Common myeloid progenitor, CD34-positive (primary cell): ENCODE measurements at places on chromosomes 11 and 22.
A peak's percentile ranks its signal among the peaks of the same experiment; 100 is the strongest.

- no peak for DNase-seq
These were observed 46.9 kb downstream of the SMIM38 start for GRCh38 chr11:69202511-69203221.

DNA sequence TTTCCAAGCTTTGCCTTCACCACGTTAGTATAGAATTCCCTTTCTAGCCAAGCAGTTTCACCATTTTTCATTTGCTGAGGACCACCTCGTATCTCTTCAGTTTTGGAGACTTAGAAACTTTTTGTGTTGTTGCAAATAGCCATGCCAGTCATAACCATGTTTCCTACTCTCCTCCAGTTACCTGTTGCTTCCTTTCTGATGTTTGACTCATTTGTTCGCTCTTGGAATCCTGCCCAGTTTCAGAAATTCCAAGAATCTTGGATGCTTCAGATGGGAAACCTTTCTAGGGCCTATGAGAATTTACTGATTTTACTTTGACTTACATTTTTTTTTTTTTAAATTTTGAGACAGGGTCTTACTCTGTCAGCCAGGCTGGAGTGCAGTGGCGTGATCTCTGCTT is 65.4 kb downstream of the PPP6R3 start:
- no peak for DNase-seq

DNA sequence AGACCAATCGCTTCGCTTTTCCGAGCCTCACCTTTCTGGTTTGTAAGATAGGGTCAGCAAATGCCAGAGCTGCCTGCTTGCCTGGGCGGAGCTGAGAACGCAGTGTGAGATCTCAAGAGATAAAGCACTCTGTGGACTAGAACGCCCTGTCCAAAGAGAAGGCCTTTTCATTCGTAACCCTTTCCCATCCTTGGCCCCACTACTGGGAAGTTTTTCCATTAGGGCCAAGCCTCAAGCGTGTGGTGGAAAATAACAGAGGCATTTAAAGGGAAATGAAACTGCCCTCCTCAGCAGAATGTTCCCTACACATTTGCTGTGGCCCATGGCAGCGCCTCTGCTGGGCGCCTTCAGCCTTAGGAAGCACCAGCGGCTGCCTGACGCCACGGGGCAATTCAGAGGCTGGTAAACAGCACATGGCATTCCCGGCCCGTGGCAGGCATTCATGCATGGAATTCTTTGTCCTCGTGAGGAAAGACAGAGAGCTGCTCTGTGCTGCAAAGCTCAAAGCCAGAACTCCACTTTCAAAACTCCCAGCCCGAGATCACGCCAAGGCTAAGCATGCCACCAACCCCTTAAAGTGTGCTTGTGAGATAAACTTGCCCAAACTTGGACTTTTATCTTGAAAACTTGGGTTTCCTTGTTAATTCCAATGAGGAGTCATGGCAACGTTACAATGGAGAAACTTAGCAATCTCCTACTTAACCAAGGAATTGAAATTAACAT is 38.1 kb downstream of the AHNAK start:
- DNase-seq: no peak

- DNase-seq: no peak
These were observed 114.1 kb upstream of the SESN3 start for GRCh38 chr11:95344932-95345642.

DNA sequence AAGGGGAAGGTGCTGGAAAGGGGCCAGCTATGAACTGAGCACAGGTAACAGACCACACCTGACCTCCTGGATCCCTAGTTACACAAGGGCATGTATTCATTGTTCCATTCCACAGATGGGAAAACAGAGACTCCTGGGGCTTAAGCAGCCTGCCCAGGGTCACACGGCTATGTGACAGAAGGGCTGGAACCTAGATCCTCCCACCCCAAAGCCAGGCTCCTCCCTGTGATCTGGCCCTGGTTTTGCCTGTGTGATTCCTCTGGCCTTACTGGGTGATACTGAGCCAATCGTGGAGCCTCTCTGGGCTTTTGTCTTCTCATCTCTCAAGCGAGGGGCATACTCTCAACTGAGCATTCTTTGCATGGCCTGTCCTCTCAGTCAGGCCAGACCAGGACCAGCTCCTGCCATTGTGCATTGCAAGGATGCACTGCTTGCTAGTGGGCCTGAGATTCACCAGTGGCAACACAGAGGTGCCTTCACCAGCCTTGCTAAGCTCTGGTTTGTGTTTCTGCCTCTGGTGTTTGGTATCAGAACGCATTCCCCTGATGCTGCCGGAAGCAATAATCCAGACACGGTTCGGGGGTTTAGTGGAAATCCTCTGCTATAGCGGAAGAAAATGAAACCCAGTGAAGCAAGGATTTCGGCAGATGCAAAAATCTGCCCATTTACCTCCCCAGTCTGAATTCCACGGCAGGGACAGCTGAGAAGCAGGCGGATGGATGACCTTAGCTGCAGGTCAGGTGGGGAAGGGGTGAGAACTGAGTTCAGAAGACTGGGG is 226.6 kb downstream of the ST3GAL4 start:
- no peak for DNase-seq

GRCh38 chr11:22634897-22635629 is 9.4 kb upstream of the FANCF start:
- no peak for DNase-seq

- no peak for DNase-seq
These were observed 580.5 kb upstream of the CCDC90B start for GRCh38 chr11:83866655-83867054.

- DNase-seq: no peak
These were observed 63.3 kb downstream of the SYT9 start for GRCh38 chr11:7314811-7315604.

DNA sequence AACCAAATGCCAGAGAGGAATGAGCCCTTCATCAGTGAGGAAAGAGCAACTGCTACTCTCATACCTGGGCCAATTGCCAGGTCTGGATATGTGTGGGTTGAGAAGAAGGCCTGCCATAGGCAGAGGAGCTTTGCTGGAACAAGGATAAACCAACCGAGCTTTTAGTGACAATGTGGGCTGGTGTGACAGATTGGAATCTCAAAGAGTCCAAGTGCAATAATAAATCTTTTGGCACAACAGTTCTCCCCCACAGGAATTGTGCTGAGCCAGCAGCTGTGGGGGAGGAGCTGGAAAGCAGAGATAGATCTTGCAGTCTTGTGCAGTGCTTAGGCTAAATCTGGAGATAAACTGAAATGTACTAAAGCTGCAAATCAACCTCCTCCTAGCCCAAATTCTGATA is 79.4 kb upstream of the ISX start:
- DNase-seq: no peak

- no peak for DNase-seq
These were observed 6.4 kb downstream of the BIRC3 start for GRCh38 chr11:102323542-102324251.

GRCh38 chr22:30673136-30673535 is 5.5 kb upstream of the DUSP18 start:
- peak; percentile 56 for DNase-seq
